ENCODE measurements at places on chromosomes 13 and 19.

GRCh38 chr19:35608251-35608650, 4.3 kb upstream of the HAUS5 start:
- DNase-seq: no peak

DNA sequence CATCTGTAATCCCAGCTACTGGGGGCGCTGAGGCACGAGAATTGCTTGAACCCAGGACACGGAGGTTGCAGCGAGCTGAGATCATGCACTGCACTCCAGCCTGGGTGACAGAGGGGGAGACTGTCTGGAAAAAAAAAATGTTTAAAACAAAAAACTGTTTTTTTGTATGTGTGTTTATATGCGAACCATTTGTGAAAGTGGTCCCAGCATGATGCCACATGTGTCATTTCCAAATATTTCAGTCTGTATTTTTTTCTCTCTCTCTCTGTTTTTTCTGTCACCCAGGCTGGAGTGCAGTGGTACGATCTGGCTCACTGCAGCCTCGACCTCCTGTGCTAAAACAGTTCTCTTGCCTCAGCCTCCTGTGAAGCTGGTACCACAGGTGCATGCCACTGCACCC, 37.4 kb downstream of the SAE1 start:
- DNase-seq: no peak

DNA sequence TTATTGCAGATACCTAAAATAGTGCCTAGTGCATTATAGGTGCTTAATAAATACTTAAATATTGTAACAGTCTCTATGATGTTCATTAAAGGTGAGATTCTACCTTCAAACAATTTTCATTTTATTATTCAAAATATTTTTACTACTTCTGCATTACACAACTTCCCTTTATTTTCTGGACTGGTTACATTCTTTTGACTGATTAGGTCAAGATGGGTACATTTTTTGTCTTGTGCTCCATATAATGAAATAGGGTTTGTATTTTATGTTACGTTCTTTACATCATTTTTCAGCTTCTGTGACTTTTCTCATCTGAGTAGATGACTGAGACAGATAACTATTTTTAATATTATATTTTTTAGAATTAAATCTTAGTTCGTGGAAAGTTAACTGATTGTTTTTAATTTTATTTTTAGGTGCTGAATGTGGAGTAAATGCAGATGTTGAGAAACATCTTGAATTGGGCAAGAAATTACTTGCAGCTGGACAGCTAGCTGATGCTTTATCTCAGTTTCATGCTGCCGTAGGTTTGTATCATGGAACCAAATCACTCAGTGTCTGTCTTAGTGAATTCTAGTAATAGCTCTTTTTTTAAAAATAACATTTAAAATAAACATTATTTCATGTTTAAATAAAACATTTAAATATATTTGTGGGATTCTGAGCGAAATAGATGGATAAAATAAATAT, 32.0 kb downstream of the DNAJC3 start:
- DNase-seq: no peak

DNA sequence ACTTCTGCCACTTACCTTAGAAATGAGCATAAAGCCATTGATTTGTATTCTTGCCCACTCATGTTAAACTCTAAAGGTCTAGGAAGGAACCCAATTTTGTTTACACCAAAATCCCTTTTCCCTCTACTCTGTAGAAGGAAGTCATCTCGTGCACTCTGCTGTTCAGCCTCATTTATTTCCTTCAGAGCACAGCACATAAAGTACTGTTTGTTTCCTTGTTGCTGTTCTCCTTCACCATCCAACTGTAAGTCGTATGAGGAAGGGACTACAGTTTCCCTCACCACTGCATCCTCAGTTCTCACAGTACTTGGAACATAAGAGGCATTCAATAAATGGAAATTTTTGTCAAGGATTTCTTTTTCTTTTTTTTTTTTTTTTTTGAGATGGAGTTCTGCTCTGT, 24.6 kb downstream of the CDADC1 start:
- DNase-seq: no peak

DNA sequence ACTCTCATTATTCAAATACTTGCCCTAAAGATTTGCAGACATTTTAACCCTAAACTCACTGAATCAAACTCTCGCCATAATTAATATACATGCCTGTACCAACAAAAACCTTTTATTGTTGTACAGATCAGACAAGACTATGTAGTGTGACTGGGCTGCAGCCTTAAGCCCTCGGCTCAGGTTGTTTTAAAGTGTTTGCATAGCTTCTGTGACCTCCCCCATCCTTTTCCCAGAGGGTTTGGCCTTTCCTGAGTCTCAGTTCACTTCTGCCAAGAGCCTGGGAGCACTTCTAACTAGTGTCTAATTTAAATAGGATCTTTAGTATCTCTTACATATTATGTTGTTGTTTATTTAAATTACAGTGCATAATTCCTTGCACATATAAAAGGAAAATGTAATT, 158.2 kb downstream of the HS6ST3 start:
- DNase-seq: no peak

- DNase-seq: no peak
Measured at GRCh38 chr13:111904701-111905608, 162.0 kb upstream of the SOX1 start.

DNA sequence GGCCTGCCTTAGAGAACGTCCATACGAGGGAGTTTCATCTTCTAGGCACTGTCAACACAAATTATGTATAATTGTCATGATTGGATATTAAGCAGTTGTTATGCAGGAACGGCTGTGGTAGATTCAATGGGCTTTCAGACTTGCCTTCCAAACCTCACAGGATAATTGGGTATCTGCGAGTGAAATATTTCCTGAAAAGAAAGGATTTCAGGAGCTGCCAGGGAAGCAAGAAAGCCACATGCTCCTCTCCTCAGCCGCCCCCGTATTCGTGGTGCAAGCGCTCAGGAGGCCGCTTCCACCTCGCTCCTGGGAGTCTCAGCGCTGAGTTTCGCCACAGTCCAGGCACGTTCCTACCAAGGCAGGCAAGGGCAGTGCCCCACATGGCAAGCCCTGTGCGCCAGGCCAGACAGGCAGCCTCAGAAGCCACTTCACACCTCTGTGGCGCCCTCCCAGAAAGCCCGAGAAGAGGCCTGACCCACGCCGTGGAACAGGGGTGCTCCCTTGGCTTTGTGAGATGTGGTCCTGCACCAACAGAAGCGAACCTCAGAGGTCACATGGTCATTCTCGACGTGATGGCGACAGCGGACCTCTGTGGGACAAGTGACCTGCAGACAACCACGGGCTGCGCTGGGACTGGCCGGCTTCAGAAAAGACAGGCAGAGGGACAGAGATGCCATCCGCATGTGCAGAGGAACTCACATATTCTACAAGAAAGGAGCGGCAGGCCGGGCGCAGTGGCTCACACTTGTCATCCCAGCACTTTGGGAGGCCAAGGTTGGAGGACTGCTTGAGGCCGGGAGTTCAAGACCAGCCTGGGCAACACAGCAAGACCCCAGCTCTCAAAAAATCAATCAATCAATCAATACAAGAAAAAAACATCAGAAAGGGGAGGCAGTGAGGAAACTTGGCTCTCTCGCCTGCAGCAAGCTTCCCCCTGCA, 41.4 kb downstream of the CEBPG start:
- DNase-seq: no peak

DNA sequence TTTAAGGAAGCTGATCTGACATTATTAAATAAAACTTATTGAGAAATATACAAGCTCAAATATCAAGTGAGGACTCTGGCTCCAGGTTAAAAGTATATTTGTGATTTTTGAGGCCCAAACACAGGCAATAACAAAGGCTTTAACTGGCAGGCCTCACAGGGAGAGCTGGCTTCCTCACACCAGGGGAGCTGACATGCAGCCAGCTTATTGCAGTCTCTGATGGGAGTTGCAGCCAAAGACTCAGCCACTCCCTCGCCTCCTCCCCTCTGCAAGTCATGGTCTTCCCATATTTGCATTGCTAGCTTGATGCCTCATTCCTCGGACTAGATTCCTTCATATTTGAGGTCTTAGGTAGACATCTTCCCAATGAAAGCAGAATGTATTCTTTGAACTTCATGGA, 647.1 kb upstream of the SLITRK6 start:
- no peak for DNase-seq

GRCh38 chr19:17135001-17135853, 59.6 kb downstream of the MYO9B start:
- peak; percentile 81 for DNase-seq

GRCh38 chr13:51298812-51299211, 40.7 kb upstream of the SERPINE3 start:
- DNase-seq: no peak

GRCh38 chr13:91644806-91645205, 246.4 kb downstream of the GPC5 start:
- DNase-seq: no peak

DNA sequence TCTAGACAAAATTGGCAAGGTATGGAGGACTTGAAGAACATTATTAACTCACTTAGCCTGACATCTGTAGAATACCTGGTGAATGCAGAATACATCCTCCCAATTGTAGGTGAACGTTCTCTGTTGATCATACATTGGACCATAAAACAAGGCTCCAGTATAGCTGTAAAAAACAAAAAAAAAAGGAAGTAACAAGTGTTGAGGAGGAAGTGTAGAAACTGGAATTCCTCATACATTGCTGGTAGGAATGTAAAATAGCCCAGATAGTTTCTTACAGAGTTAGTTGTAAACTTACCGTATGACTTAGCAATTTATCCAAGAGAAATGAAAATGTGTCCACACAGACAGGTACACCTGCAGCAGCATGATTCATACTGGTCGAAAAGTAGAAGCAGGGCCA, 44.8 kb downstream of the TSSK6 start:
- DNase-seq: no peak

DNA sequence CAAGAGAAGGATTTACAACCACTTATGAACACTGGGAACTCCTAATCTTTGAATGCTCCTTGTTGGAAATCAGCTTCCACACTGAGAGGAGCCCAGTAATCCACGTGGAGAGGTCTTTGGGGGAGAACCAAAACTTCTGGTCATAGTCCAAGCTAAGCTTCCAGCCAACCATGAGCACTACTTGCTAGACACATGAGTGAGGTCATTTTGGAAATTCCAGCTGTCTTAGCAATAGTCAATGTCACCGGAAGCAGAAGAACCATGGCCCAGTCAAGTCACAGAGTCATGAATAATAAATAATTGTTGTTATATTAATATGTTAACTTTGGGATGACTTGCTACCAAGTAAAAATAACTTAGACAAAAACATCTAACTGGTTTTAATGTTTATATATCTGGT, 324.9 kb upstream of the SGCG start:
- DNase-seq: no peak

DNA sequence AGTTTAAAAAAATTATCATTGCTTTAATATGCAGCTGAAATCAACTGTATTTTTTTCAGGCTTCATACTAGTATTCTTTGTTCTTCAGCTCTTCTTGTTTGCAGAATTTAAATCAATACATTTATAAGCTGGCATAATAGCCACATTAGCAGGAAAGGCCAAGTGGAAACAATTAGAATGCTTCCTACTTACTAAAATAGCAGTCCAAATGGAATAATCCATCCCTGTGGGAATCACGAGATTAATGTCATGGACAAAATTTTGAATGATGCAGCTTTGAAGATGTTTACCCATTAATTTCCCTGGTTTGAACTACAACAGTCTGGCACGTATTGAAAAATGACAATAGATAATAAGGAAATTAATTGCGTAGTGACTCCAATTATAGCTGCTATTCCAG, 2650.8 kb downstream of the PCDH9 start:
- no peak for DNase-seq

DNA sequence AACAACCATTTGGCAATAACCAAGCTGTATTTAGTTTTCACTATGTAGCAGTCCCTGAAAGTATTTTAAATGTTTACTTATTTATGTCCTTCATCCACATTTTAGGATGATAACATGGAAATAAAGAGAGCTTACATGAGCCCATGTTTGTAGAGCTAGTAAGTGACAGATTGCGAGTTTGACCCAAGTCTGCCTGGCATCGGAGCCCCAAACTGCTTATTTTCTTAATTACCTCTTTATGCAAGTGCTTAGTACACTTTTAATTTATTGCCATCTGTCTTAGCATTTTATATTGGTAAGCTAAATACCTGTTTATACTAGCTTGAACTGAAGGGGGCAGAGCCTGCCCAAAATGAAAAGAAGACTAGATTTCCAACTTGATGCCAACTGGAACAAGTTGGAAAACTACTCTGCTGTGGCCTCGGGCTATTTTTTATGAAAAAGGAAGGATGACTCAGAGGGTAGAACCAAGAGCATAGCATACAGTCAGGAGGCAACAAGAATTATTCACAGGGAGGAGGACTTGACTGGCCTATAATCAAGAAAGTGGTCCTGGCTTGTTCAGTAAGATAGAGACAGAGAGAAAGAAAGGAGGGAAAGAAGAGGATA, 150.2 kb downstream of the NDFIP2 start:
- DNase-seq: no peak

GRCh38 chr13:95508996-95509395, 43.5 kb upstream of the CLDN10 start:
- no peak for DNase-seq

Data from left renal pelvis (tissue), 4 donors.